ENCODE measurements at places on chromosomes 4 and X.

- DNase-seq, result no peak
Measured at GRCh38 chr4:54548098-54548620, 109.6 kb upstream of the KIT start.

DNA sequence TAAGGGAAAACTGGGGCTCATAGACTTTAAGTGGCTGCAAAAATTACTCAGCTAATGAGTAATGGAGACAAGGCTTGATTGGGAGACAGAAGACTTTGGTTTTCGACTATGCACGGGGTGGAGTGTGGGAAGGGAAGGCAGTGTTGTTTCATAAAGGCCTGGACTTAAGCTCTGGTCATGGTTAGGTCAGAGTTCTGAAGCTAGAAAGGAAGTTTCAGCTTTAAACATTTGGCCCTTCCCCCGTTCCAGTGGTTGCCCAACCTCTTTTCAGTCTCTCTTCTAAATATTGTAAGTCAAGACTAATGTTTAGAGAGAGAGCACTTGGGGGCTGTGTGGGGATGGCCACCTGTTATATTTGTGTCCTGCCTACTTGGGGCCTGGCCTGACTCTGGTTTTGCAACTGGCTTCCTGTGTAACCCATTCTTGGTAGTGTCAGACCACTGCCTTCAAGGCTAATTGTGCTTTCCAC, 21.0 kb downstream of the MSN start:
- no peak for DNase-seq

GRCh38 chr4:3320361-3321023, 27.7 kb downstream of the RGS12 start:
- peak; percentile 14 for DNase-seq

DNA sequence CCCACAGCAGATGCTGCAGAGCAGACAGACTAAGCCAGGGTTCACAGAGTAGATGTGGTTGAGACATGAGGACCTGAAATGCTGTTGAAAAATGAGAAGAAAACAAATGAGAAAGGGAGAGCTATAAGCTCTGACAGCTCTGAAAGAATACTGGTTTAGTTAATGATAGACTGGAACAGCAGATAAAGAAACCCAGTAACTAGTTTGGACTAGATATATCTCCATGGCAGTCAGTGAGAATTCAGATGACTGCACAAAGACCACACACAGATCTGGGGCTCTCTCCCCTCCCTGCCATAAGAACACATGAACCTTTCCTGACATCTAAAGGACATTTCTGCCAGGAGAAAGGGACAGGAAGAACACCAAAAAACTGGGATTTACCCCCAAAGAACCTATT, 8.2 kb downstream of the NAA11 start:
- DNase-seq, result no peak

GRCh38 chr4:80079255-80079923, 6.4 kb upstream of the ANTXR2 start:
- no peak for DNase-seq

DNA sequence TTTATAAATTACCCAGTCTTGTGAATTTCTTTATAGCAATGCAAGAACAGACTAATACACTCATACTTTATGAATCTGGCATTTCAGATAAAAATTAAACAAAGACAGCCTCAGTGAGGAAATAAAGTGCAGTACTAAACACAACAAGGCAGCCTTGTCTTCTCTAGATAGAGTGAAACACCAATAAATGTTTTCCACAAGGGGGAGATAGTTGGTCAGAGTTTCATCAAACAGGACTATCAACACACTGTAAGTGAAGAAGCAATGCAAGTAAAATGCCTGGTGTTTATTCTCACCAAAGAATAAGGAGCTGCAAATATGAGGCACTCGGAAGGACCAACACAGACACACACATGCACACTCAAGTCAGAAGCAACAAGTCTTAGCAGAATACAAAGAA, 62.8 kb downstream of the FAM9B start:
- DNase-seq, result no peak

- DNase-seq, result no peak
Measured at GRCh38 chr4:114021451-114021850, 42.0 kb upstream of the ARSJ start.

- DNase-seq, result no peak
Measured at GRCh38 chr4:110075083-110075738, 123.2 kb downstream of the ELOVL6 start.

- no peak for DNase-seq
Measured at GRCh38 chr4:55372259-55372658, 23.5 kb upstream of the TMEM165 start.

DNA sequence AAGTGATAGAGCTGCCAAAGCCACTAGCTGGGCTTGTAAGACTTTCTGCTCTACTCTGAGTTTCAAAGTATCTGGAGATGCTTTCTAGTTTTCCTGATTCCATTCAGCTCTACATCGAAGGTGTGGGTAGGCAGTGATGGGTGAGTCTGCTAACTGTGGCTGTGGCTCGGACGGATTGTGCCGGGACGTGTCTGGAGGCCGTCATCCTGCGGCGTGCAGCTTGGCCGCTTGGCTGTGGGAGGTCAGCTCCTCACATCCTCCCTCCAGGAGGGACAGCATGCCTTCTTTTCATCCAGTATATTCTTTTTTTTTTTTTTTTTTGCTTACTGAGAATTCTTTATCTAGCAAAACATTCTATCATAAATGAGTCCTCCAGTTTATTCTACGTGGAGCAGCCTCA, 77.9 kb upstream of the AADAT start:
- no peak for DNase-seq

Data from colonic mucosa (tissue), 4 donors.